Neural progenitor cell (in vitro differentiated cells): ENCODE measurements at places on chromosomes 11 and 22. TPM values are rescaled to one million over a fixed set of nuclear protein-coding genes. Genes with fewer than 3 reads are reported as not detected.

The TEX12 gene
- 0.15 and 0.51 TPM in 2 replicates for total RNA-seq

- no peaks in the 10 kb centered on the region for H3K36me3 ChIP-seq
- DNase-seq: no peak
- H3K4me3 ChIP-seq: no peak overlapping the region
- no peaks in the 10 kb centered on the region for H3K4me1 ChIP-seq
- no peak overlapping the region for H3K27ac ChIP-seq
Observed at GRCh38 chr11:112852143-112852866, 108.9 kb upstream of the NCAM1 start.

The TBX10 gene
- not detected in 2 replicates for total RNA-seq

The PRR14L gene
- total RNA-seq: 60.1 and 74.2 TPM in 2 replicates

- H3K27ac ChIP-seq: no peak overlapping the region
- no peak for DNase-seq
- H3K36me3 ChIP-seq: no peaks in the 10 kb centered on the region
- no peak overlapping the region for H3K4me3 ChIP-seq
- H3K4me1 ChIP-seq: peaks cover 24% of the 10 kb centered on the region
Observed at GRCh38 chr11:33866936-33867335, 24.9 kb downstream of the LMO2 start.

GRCh38 chr11:106456647-106457046 is 379.2 kb downstream of the AASDHPPT start:
- H3K36me3 ChIP-seq: no peaks in the 10 kb centered on the region
- no peaks in the 10 kb centered on the region for H3K27me3 ChIP-seq
- no peak overlapping the region for H3K27ac ChIP-seq
- peaks cover 3% of the 10 kb centered on the region for H3K4me1 ChIP-seq
- no peak overlapping the region for H3K4me3 ChIP-seq

- H3K36me3 ChIP-seq: no peaks in the 10 kb centered on the region
- peaks cover 7% of the 10 kb centered on the region for H3K4me1 ChIP-seq
- H3K4me3 ChIP-seq: no peak overlapping the region
Observed at GRCh38 chr11:116467823-116468222, 305.0 kb downstream of the BUD13 start.

DNA sequence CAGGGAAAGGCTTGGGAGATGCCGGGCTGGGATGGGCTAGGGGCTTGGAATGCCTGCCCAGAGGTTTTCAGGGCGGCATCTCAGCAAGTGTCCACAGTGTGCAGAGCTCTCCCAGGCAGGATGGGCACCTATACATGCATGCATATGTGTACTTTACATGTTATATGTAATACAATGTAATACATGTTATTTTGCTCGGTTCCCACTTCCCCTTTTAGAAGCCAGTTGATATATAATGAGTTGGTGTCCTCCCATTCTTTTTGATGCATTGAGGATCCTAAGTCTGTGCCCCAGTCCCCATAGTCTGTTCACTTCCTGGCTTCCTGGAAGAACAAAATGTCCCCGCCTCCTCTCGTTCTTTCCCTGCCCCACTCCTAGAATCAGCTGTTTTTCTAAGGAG is 20.1 kb upstream of the EIF3D start:
- peaks cover 12% of the 10 kb centered on the region for H3K27me3 ChIP-seq
- H3K36me3 ChIP-seq: no peaks in the 10 kb centered on the region
- no peak overlapping the region for H3K4me3 ChIP-seq
- H3K4me1 ChIP-seq: peaks cover 3% of the 10 kb centered on the region
- DNase-seq: no peak

The C11orf91 gene
- total RNA-seq: not detected in 2 replicates
